ENCODE measurements at places on chromosomes 11 and 22. TPM values are rescaled to one million over a fixed set of nuclear protein-coding genes. Genes with fewer than 3 reads are reported as not detected.

- peaks cover 13% of the 10 kb centered on the region for H3K4me1 ChIP-seq
- no peaks in the 10 kb centered on the region for H3K36me3 ChIP-seq
- peak overlapping the region; percentile 69 for H3K27ac ChIP-seq
- H3K27me3 ChIP-seq = no peaks in the 10 kb centered on the region
- no peak for DNase-seq
- no peak overlapping the region for H3K4me3 ChIP-seq
Observed at GRCh38 chr11:8839306-8839956, 71.6 kb upstream of the AKIP1 start.

DNA sequence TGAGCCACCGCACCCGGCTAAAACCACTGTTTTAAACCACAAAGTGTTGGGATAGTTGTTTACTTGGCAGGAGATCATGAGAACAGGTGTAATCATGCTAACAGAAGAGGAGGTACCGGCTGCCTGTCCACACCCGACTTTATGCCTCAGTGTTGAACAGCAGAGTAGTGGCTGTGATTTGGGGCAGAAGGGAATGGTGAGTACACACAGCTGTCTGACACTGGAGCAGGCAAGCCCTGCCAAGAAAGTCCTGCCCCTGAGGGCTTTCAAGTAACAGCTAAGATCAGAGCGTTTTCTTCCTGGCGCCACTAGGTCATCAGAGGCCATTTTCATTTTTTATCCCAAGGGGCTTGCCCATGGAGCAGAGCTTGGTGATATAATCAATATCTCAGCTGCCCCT, 8.1 kb downstream of the CDKN1C start:
- no peaks in the 10 kb centered on the region for H3K4me1 ChIP-seq
- H3K4me3 ChIP-seq = no peak overlapping the region
- H3K27me3 ChIP-seq = peaks cover 7% of the 10 kb centered on the region
- no peak overlapping the region for H3K27ac ChIP-seq
- DNase-seq = no peak

- H3K4me1 ChIP-seq = no peaks in the 10 kb centered on the region
- peak overlapping the region; percentile 85 for H3K27ac ChIP-seq
- H3K36me3 ChIP-seq = no peaks in the 10 kb centered on the region
- H3K4me3 ChIP-seq = no peak overlapping the region
Observed at GRCh38 chr22:45319324-45319685, 9.6 kb downstream of the FAM118A start.

KCNJ11 gene
- 19.7 TPM for total RNA-seq

GRCh38 chr11:26037716-26038115, 294.2 kb upstream of the ANO3 start:
- H3K36me3 ChIP-seq = no peaks in the 10 kb centered on the region
- H3K4me1 ChIP-seq = no peaks in the 10 kb centered on the region
- H3K27me3 ChIP-seq = no peaks in the 10 kb centered on the region
- H3K27ac ChIP-seq = no peak overlapping the region

DNA sequence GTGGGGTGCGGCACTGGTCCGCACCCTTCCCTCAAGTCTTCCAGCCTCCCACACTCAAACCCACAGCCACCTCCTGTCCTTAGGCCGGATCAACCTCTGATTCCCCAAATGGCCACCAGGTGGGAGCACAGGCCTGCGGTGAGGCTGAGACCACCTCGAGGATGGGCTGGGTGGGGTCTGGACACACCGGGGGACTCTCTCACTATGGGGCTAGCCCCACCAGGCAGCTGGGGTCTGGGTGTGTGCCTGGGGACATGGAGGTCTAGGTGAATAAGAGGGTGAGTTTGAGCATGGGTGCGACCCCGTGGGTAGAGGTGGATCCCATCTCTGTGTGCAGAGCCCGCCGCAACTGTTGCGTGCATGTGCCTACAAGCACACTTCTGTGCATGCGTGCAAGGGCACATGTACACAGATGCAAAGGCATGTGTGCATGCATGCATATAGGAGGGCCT, 32.6 kb downstream of the MYO18B start:
- no peaks in the 10 kb centered on the region for H3K4me1 ChIP-seq
- H3K27me3 ChIP-seq = no peaks in the 10 kb centered on the region
- no peak for DNase-seq
- H3K27ac ChIP-seq = no peak overlapping the region

GRCh38 chr11:130470832-130471706, 22.6 kb downstream of the ADAMTS15 start:
- no peak overlapping the region for H3K27ac ChIP-seq
- no peaks in the 10 kb centered on the region for H3K27me3 ChIP-seq
- no peaks in the 10 kb centered on the region for H3K4me1 ChIP-seq
- no peak overlapping the region for H3K4me3 ChIP-seq
- peaks cover 4% of the 10 kb centered on the region for H3K36me3 ChIP-seq
- no peak for DNase-seq

- no peak overlapping the region for H3K27ac ChIP-seq
- H3K4me1 ChIP-seq = no peaks in the 10 kb centered on the region
- no peak for DNase-seq
- no peaks in the 10 kb centered on the region for H3K36me3 ChIP-seq
Observed at GRCh38 chr22:47567126-47568090, 805.0 kb downstream of the TBC1D22A start.

SLC25A18 gene
- total RNA-seq = 4.5 TPM

DNA sequence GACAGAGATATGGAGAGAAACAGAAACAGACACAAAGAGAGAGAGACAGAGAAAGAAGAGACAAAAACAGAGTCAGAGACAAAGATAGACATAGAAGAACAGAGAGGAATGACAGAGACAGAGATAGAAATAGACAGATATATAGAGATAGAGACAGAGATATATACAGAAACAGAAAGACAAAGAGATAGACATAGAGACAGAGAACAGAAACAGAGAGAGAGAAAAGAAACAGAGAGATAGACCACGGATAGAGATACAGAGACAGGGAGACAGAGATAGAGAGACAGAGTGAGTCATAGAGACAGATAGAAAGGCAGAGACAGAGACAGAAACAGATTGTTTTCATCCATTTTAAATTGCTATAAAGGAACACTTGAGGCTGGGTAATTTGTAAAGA, 12.3 kb upstream of the MPEG1 start:
- peak overlapping the region; percentile 71 for H3K27ac ChIP-seq
- H3K27me3 ChIP-seq = no peaks in the 10 kb centered on the region
- no peaks in the 10 kb centered on the region for H3K4me1 ChIP-seq
- no peak for DNase-seq
- no peaks in the 10 kb centered on the region for H3K36me3 ChIP-seq

Data from tibial nerve (tissue), 4 donors.